Small intestine (tissue), 16 donors: ENCODE measurements at places on chromosomes 6 and 20. TPM values are rescaled to one million over a fixed set of nuclear protein-coding genes. Genes with fewer than 3 reads are reported as not detected.

GRCh38 chr6:157921685-157922367, 59.8 kb upstream of the SYNJ2 start:
- no peak for DNase-seq

DNA sequence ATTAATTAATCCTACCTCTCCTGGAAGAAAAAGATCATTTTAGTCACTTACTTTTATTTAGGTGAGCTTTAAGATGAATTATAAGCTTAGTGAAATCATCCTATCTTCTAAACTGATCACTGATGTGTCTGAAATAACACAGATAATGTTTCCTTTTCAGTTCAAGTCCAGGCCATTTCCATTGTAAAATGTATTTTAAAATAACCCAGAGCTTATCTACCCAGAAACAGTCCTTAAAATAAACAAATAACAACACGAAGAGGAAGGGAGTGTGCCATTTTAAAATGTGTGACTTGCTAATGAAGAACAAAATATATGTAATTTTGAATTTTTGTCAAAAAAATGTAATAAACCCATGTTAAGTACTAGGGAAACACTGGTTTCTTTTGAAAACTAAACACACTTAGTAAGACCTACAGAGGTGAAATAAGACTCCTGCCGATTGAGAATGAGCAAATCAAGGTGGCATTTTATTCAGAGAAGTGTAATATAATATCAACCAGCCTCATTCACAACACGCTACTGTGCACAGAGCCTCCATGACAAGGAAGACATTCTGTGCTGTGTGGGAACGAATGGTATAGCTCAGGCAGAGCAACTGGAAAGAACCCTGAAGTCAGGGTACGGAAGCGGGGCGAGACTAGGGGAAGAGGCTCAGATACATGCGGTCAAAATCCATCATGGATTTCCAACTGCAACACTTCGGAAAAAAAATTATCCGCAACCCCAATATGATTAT, 7.7 kb downstream of the LRP11 start:
- no peak for DNase-seq

DNA sequence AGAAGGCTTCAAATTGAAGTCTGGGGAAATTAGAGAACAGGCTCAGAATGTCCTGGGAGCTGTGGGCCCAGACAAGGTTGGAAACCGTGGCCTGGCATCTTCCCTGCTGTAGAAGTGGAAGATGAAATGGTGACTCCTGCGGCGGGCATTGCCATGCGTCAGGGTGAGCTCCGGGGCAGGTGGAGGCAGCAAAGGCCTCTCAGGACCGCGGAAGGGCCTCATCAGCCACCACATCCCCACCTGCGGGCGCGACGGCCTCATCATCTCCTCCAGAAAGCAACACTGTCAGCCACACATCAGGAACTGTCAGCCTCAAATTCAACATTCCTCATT, 161.7 kb downstream of the SYNDIG1 start:
- DNase-seq = no peak

The CD109 gene
- polyA plus RNA-seq = under 0.01 TPM

- peak; percentile 17 for DNase-seq
Measured at GRCh38 chr6:84284428-84285049, 57.1 kb upstream of the CEP162 start.

The BCAS4 gene
- polyA plus RNA-seq = 4.0 TPM

DNA sequence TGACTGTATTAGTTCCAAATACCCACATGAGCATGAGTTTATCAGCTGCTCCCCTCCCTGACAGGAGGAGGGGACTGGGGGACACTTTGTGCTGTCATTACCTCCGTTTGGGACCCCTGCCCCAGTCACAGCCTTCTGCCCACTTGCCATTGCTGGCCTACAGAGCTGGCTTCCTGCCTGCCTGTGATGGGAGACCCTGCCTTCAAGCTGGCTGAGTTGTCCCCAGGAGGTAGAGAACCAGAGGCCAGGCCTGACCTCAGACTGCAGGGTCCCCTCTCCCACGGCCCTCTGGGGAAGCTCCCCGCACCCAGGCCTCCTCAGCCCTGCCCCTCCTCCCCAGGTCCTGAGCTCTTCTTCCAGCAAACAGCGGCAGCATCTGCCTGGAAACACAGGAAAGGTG, 105.5 kb downstream of the JPH2 start:
- no peak for DNase-seq

The PM20D2 gene
- polyA plus RNA-seq = 4.7 TPM

The CSTF1 gene
- polyA plus RNA-seq = 9.2 TPM

GRCh38 chr6:123213921-123214320, 217.9 kb downstream of the CLVS2 start:
- DNase-seq = no peak

DNA sequence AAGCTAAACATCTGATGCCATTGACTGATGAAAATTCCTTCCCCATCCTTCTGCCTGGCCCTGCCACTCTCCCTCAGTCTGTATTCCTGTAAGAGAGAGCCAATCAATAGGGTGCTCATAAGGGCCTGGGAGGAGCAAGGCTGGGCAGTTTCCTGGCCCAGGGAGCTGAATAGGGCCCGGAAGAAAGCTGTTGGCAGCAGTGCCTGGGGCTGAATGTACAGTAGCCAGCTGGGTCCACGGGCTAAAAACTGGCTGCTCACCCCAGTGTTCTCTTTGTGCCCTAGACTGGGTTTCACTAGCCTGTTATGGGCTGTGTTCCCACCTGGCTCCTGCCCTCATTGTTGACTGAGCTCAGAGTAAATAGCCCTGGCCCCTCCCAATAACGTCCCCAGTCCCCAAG, 1.7 kb upstream of the WFDC2 start:
- no peak for DNase-seq

GRCh38 chr6:134358320-134358719, 40.4 kb upstream of the SGK1 start:
- peak; percentile 30 for DNase-seq

DNA sequence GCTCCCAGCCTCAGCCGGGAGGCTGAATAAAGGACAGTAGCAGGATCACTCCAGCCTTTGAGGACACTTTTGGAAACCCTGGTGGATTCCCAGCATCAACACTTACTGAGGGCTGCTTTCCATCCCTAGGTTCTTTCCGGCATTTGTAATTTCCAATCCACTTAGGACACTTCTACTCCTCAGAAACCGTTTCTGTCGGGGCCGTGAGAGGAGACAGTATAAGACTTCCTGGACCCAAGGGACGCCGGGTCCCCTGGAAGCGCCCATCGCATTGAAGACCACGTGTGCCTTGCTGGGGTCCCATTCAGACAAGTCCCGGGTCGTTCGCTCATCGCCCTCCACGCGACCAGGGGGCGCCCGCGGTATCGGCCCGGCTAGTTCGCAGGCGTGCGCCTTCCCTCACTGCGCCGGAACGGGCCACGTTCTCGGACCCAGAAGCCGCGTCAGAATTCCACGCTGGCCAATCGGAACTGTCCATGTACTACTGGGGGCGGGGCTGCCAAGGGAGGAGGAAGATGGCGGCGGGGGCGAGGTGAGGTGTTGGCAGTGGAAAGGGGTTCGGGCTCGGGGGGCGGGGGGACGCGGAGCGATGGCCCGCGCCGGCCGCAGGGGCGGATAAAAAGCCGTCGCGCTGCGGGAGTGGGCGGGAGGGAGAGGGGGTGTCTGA, at the start of gene NUS1:
Gene NUS1 (plus strand): TSS at position 479 of the 667 bp plus-strand sequence. CDS start 202 bp downstream, outside the sequence.
- DNase-seq = peak; percentile 98

- no peak for DNase-seq
Measured at GRCh38 chr20:19115581-19115980, 96.9 kb upstream of the SLC24A3 start.

The KIAA1755 gene
- 5.6 TPM for polyA plus RNA-seq
